ENCODE measurements at places on chromosomes 13 and 19. TPM values are rescaled to one million over a fixed set of nuclear protein-coding genes. Genes with fewer than 3 reads are reported as not detected.

Gene OR10H1
- not detected for total RNA-seq

GRCh38 chr19:47776568-47776967 lies 1.9 kb upstream of the SELENOW start:
- no peak overlapping the region for H3K4me3 ChIP-seq
- no peak overlapping the region for H3K27ac ChIP-seq
- peaks cover 4% of the 10 kb centered on the region for H3K36me3 ChIP-seq
- no peak for DNase-seq
- H3K27me3 ChIP-seq, result no peaks in the 10 kb centered on the region

DNA sequence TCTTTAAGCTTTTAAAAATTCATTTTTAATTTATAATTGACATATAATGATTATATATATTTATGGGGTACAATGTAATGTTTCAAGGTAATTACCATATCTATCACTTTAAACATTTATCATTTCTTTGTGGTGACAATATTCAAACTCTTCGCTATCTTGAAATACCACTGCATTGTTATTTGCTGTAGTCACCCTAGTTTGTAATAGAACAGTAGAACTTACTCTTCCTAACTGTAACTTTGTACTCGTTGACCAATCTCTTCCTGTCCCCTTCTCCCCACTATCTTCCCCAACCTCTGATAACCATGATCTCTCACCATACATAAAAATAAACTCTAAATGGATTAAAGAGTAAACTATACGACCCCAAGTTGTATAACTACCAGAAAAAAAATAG lies 20.4 kb downstream of the COG6 start:
- H3K4me3 ChIP-seq, result no peak overlapping the region
- H3K36me3 ChIP-seq, result peaks cover 3% of the 10 kb centered on the region
- peaks cover 5% of the 10 kb centered on the region for H3K4me1 ChIP-seq

- no peak overlapping the region for H3K27ac ChIP-seq
- no peak overlapping the region for H3K4me3 ChIP-seq
- no peaks in the 10 kb centered on the region for H3K27me3 ChIP-seq
- H3K36me3 ChIP-seq, result no peaks in the 10 kb centered on the region
- no peak for DNase-seq
These were observed 955.9 kb downstream of the SLITRK5 start for GRCh38 chr13:88627071-88627470.

- no peak overlapping the region for H3K4me3 ChIP-seq
- H3K4me1 ChIP-seq, result peaks cover 13% of the 10 kb centered on the region
- no peak for DNase-seq
- no peak overlapping the region for H3K27ac ChIP-seq
- H3K27me3 ChIP-seq, result peaks cover 22% of the 10 kb centered on the region
- H3K36me3 ChIP-seq, result no peaks in the 10 kb centered on the region
These were observed 27.3 kb downstream of the TMEM255B start for GRCh38 chr13:113786262-113786841.

DNA sequence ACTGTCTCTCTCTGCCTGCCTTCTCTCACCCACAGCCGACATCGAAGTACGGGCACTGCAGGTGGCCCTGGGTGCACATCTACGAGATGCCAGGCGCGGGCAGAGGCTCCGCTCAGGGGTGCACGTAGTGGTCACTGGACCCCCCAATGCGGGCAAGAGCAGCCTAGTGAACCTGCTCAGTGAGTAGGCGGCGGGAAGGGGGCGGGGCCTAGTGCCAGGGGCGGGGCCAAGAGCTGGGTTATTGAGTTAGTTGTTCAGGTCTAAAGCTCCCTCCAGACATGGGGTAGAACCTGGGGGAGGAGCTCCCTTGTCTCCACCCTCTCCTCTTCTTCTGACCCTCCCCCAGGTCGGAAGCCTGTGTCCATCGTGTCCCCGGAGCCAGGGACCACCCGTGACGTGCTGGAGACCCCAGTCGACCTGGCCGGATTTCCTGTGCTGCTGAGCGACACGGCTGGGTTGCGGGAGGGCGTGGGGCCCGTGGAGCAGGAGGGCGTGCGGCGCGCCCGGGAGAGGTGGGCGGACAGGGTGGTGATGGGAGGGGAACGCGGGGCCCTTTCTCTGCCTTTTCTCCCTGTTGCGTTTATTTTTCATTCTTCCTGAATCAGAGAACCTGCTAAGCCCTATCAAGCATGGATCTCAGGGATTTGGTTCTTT lies 1.9 kb downstream of the GTPBP3 start:
- H3K4me3 ChIP-seq, result peak overlapping the region; percentile 100
- H3K27me3 ChIP-seq, result no peaks in the 10 kb centered on the region
- H3K36me3 ChIP-seq, result peaks cover 5% of the 10 kb centered on the region
- DNase-seq, result peak; percentile 47
- no peak overlapping the region for H3K27ac ChIP-seq

Gene SHISA2
- 0.07 TPM for total RNA-seq

GRCh38 chr13:112767506-112768471 lies 78.0 kb downstream of the ATP11A start:
- H3K27me3 ChIP-seq, result no peaks in the 10 kb centered on the region
- peak overlapping the region; percentile 52 for H3K4me3 ChIP-seq
- no peaks in the 10 kb centered on the region for H3K36me3 ChIP-seq
- H3K27ac ChIP-seq, result peak overlapping the region; percentile 50
- no peak for DNase-seq
- peaks cover 32% of the 10 kb centered on the region for H3K4me1 ChIP-seq

Gene KLK14
- 0.69 TPM for total RNA-seq

GRCh38 chr13:113078902-113079780 lies 26.4 kb upstream of the F7 start:
- H3K27me3 ChIP-seq, result no peaks in the 10 kb centered on the region
- no peak for DNase-seq
- H3K36me3 ChIP-seq, result no peaks in the 10 kb centered on the region
- H3K4me1 ChIP-seq, result no peaks in the 10 kb centered on the region

DNA sequence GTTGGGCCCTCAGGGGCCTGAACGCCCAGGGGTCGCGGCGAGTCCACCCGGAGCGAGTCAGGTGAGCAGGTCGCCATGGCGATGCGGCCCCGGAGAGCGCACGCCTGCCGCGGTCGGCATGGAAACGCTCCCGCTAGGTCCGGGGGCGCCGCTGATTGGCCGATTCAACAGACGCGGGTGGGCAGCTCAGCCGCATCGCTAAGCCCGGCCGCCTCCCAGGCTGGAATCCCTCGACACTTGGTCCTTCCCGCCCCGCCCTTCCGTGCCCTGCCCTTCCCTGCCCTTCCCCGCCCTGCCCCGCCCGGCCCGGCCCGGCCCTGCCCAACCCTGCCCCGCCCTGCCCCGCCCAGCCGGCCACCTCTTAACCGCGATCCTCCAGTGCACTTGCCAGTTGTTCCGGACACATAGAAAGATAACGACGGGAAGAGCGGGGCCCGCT lies at the start of gene CCNA1:
Gene CCNA1 (plus strand): TSS at position 390 of the 439 bp plus-strand sequence. CDS start 562 bp downstream, outside the sequence.
- H3K27me3 ChIP-seq, result peaks cover 71% of the 10 kb centered on the region
- no peak within 1 kb of the TSS for H3K27ac ChIP-seq
- peak; percentile 18 for DNase-seq
- H3K4me3 ChIP-seq, result peak within 1 kb of the TSS; percentile 82

DNA sequence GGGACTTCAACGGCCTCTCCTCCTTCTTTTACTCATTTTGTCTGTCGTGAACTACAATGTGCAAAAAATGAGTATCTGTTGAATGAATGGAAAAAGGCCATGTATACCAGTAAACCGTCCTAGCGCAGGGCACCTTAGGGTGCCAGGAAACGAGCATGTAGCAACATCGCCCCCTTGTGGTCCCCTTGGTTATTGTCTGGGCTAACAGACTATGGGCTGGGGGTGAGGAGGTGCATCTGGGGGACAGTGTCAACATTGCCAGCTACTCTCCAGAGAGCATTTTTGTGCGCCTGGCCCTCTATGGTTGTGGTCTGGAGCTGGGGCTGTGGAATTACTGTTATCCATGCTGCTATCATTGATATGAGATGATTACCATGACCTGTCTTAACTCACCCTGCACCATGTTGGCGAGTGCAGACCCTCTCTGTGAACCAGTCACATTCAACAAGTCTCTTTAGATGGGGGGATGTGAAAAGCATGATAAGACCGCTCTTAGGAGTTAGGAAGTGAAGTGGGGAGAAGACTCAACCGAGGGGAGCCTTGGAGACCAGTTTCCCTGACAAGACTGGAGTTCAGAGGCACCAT lies 22.8 kb upstream of the SIGLEC11 start:
- DNase-seq, result peak; percentile 78
- H3K4me3 ChIP-seq, result no peak overlapping the region
- H3K27me3 ChIP-seq, result no peaks in the 10 kb centered on the region
- H3K27ac ChIP-seq, result no peak overlapping the region
- H3K36me3 ChIP-seq, result peaks cover 11% of the 10 kb centered on the region

GRCh38 chr13:46274094-46274698 lies 62.5 kb downstream of the LRRC63 start:
- H3K36me3 ChIP-seq, result no peaks in the 10 kb centered on the region
- H3K4me1 ChIP-seq, result peaks cover 5% of the 10 kb centered on the region
- no peak overlapping the region for H3K4me3 ChIP-seq
- no peak for DNase-seq

Gene KCNK6
- 10.2 TPM for total RNA-seq

- no peak overlapping the region for H3K4me3 ChIP-seq
- no peak for DNase-seq
- peaks cover 9% of the 10 kb centered on the region for H3K27me3 ChIP-seq
- no peak overlapping the region for H3K27ac ChIP-seq
- peaks cover 14% of the 10 kb centered on the region for H3K4me1 ChIP-seq
These were observed 993 bp downstream of the FUT6 start for GRCh38 chr19:5838353-5839064.

GRCh38 chr19:28497137-28497536 lies 715.8 kb downstream of the UQCRFS1 start:
- H3K27ac ChIP-seq, result peak overlapping the region; percentile 50
- DNase-seq, result no peak
- H3K4me3 ChIP-seq, result no peak overlapping the region
- no peaks in the 10 kb centered on the region for H3K27me3 ChIP-seq

GRCh38 chr19:49342291-49342721 lies 7.1 kb downstream of the CD37 start:
- H3K27me3 ChIP-seq, result no peaks in the 10 kb centered on the region
- H3K36me3 ChIP-seq, result peaks cover 13% of the 10 kb centered on the region
- DNase-seq, result no peak
- no peak overlapping the region for H3K27ac ChIP-seq
- H3K4me1 ChIP-seq, result peaks cover 21% of the 10 kb centered on the region

- H3K36me3 ChIP-seq, result peaks cover 2% of the 10 kb centered on the region
- DNase-seq, result peak; percentile 92
- peaks cover 15% of the 10 kb centered on the region for H3K27me3 ChIP-seq
These were observed 7.5 kb upstream of the MADCAM1 start for GRCh38 chr19:488505-489417.

Gene FXYD1
- 2.0 TPM for total RNA-seq

Gene S1PR4
- total RNA-seq, result 41.1 TPM

Gene SOHLH2
- total RNA-seq, result not detected

Gene FTL
- total RNA-seq, result 681 TPM

GRCh38 chr19:7254590-7254989 lies 39.6 kb downstream of the INSR start:
- H3K27me3 ChIP-seq, result no peaks in the 10 kb centered on the region
- DNase-seq, result no peak
- no peak overlapping the region for H3K27ac ChIP-seq
- H3K36me3 ChIP-seq, result no peaks in the 10 kb centered on the region
- no peak overlapping the region for H3K4me3 ChIP-seq

Gene USHBP1
- total RNA-seq, result 0.46 TPM

GRCh38 chr19:7861619-7862412 lies 12.4 kb downstream of the PRR36 start:
- H3K27ac ChIP-seq, result no peak overlapping the region
- DNase-seq, result no peak

GRCh38 chr19:14086098-14086497 lies 515 bp upstream of the C19orf67 start:
- no peak overlapping the region for H3K27ac ChIP-seq
- no peak overlapping the region for H3K4me3 ChIP-seq
- no peaks in the 10 kb centered on the region for H3K27me3 ChIP-seq
- H3K4me1 ChIP-seq, result peaks cover 15% of the 10 kb centered on the region
- no peak for DNase-seq

Gene ZNF569
- 16.1 TPM for total RNA-seq

Gene N4BP2L2
- 136 TPM for total RNA-seq

GRCh38 chr13:33940898-33941297 lies 122.9 kb downstream of the RFC3 start:
- no peaks in the 10 kb centered on the region for H3K4me1 ChIP-seq
- H3K4me3 ChIP-seq, result no peak overlapping the region
- DNase-seq, result no peak
- H3K27ac ChIP-seq, result no peak overlapping the region
- no peaks in the 10 kb centered on the region for H3K27me3 ChIP-seq

DNA sequence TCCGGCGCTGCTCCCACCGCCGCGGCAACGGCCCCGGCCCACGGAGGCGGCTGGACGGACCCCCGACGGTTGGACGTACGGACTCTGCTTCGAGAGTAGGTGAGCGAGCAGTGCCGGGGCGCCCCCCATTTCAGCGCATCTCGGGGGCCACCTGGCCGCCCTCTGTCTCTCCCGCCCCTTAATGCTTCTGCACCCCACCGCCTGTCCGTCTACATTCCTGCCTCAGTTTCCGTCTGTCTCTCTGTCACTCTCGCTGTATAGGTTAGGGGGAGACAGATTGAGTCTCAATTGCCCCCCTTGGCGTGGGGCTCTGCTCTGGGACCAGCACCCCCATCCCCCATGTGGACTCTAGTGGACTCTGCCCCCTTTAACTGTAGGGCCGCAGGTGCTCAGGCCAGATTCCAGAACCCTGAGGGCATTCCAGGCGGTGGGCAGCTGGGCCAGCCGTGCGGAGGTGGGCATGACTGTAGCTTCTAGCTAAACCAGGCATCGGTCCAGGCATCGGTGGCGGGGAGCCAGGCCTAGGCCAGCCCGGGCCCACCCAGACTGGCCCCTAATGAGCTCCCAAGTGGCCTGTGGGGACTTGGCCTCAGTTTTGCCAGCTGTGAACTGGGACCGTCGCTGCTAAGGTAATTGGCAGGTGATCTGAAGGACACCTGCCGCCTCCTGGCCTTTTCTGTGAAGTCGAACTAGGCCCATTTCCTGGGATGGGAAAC lies 373 bp downstream of the TNFAIP8L1 start:
- peak overlapping the region; percentile 99 for H3K4me3 ChIP-seq

Gene GNA15
- total RNA-seq, result 32.8 TPM

Gene LILRA1
- total RNA-seq, result not detected

Gene CAPN12
- 15.2 TPM for total RNA-seq

Gene UHRF1
- total RNA-seq, result 76.4 TPM

Gene FFAR3
- 6.6 TPM for total RNA-seq

DNA sequence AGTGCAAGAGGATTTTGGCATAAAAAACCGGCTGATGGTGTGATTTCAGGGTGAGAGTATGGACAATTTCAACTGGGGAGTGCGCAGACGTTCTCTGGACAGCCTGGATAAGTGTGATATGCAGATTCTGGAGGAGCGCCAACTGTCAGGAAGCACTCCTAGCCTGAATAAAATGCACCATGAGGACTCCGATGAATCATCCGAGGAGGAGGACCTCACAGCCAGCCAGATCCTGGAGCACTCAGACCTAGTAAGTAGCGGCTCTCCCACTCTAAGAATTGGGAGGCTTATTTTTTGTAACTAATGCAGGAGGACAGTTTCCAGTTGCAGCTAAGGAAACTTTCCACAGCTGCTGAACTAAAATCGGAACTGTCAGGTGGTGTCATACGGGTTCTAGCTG lies 53.6 kb downstream of the ZAR1L start:
- no peaks in the 10 kb centered on the region for H3K27me3 ChIP-seq
- H3K4me1 ChIP-seq, result no peaks in the 10 kb centered on the region
- no peak for DNase-seq
- H3K36me3 ChIP-seq, result no peaks in the 10 kb centered on the region

Measured in activated T-cell treated with anti-CD3 and anti-CD28 coated beads, Interleukin-2, amount 50 U/mL, for 72 hours (primary cell).